Cerebellar nuclear complex (tissue), 1 donor: ENCODE measurements at places on chromosomes 11 and 22.

DNA sequence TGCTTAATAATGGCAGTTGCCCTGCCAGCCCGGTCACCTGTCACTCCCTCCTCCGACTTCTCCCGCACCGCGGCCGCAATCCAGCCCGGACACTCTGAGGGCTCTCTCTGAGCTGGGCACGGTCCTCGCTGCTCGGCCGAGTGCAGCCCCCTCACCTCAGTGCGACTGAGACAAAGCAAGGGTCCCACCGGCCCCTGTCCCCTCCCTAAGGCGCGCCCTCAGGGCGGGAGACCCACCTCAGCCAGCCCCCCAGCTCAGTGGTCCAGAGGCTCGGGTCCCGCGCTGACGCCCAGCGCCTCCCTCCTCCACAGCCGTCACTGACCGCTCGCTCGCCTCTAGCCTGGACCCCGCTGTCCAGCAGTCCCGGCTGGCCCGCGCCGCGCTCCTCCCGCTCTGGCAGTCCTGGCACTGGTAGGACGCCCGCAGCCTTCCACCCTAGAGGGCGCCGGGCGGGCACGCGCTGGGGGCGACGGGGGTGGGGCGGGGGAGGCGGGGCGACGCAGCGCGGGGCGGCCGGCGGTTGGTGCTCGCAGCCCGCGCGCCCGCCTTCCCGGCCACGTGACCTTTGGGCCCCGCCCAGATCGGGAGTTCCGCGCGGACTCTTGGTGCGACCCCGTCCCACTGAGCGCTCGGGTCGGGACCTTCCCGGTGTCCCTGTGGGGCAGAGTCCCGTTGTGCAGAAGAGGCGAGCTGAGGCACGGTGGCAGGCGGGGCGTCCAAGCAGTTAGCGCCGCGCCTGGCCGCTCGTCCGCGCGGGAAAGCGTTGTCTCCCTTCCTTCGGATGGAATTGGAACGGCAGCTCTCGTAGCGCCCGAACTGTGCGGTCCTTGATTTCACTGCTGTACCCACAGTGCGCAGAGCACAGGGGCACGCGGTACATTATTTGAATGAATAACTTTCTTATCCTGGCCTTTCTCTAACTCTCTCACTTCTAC is 7.8 kb upstream of the L3MBTL2 start:
- DNase-seq: peak; percentile 11

DNA sequence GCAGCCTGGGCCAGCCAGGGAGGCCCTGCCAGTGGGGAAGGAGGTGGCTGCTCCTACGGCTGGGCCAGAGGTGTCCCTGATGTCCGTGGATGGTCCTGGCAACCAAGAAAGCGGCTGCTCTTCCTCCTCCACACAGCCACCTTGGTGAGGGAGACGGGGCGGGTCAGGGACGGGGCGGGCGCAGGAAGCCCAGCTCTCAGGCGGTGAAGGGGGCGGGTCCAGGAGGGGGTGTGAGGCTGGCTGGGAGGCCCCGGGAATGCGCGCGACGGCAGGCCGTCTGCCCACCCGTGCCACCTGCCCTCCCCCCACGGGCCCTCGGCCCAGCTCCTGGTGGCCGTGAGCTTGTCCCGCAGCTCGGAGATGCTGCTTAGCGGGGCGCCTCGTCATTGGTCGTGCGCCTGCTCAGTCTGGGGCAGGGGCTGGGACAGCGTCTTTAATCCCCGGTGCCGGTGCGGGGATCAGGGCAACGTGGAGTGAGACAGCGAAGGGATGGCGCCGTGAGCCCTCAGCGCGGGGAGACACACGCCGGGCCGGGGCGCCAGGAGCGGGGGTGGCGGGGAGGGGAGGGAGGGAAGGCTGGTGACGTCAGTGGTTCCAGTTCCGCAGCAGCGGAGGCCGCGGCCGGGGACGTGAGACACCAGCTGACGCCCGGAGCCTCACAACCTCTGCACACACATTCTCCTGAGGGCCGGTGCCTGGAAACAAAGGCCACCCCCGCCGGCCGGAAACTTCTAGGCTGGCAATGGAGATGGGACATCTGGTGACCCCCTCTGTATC is 6.7 kb upstream of the BRSK2 start:
- DNase-seq: no peak

- no peak for DNase-seq
Measured at GRCh38 chr11:868394-868793, 25.7 kb downstream of the TSPAN4 start.

DNA sequence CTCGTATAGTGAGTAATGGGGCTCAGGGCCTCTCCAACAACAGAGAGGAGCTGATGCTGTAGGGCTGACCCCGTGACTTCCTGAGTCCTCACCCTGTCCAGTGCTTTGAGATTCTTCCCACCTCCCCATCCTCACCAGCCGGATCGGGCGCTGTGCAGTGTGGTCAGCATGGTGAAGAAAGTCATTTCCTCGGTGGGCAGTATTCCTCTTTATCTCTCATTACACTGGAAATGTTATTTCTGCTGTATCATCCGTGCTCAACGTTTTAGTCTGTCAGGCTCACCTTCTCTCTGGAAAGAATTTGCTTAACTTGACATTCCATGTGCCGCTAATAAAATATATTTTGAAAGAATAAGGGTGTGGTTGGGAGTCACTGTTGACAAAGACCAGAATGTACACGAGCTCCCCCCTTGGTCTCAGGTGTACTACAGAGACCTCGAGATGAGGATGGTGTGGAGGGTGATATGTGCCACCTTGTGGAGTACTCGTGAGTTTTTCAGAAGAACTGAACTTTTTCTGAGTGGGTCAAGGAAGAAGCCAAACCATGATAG is 25.7 kb upstream of the SCGB1A1 start:
- no peak for DNase-seq

GRCh38 chr11:89421718-89422117 is 69.5 kb downstream of the NOX4 start:
- DNase-seq: no peak

DNA sequence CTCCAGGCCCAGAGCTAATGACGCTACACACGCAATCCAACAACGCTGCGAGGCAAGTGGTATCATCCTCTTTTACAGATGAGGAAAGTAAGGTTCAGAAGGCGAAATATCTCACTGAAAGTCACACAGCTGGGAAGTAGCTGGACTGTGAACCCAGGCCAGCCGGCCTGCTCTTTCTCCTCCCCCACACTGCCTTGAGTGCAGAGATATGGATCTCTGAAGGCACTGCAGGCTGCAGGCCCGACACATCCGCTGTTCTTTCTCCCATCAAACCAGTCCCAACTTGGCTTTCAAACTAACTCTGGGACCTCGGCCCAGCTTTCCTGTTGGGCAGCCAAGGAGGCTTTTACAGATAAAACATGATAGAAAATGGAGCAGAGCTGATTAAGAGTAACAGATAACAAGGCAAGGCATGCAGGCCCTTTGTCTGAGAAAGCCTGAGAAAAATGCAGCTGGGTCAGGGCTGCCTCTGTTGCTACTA is 64.0 kb upstream of the PTPRJ start:
- DNase-seq: no peak

DNA sequence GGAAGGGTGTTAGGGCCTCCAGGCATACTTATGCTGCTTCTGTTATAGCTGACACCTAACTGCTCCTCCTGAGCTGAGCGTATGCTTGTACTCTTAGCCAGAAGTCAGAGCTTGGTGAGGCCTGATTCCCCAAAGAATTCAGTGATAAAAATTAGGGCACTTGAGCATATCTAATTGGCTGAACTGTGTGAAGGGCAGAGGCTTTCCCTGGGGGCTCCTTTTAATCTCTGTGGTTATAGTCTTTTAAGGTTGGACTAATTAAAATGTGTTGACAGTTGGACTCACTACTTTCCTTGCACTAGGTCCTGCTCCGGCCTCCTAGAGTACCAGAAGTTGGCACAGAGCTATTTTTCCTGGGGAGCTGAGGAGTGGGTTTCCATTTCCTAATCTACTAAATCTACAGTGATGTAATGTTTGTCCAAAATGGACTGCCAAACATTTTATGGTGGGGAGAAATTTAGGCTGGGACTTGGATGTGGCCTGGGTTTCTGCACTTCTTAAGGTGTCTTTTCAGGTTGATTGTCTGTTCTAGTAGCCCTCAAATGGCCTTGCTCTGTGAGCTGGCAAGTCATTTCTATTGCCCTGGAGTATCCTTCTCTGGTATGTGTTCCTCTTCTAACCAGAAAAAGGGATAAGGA is 18.4 kb downstream of the STIM1 start:
- DNase-seq: no peak

DNA sequence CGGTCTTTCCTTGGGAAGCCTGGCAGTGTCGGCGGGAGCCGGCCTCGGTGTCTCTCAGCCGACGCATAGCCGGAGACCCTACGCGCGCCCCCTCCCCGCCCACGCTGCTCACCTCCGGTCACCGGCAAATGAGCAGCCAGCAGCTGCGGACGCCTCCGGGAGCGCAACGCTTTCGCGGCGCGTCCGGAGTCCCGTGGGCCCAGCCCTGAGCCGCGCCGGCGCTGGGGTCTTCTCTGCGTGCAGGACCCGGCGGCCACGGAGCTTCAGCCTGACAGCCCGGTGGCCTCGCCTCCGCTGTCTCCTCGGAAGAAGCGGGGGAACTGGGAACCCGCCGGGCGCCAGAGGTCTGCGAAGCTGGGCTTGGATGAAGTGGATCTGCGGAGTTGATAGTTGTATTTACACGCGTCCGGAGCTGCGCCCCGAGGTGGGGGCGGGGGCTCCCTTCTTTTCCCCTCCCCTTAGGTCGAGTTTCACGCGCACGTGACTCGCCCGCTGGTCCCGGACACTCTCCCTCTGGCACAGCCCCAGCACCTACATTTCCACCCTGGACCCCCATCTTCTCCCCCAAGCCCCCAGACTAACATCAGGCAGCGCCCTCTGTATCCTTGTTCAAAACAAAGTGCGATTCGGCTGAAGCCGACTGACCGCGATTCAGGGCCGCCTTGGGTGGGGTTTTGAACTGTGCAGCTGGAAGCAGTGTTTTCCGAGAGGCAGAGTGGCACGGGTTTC is at the start of gene SLC43A1:
Gene SLC43A1 (minus strand): TSS at position 371 of the 729 bp plus-strand sequence. CDS start 1,591 bp downstream, outside the sequence.
- DNase-seq: no peak

- peak; percentile 21 for DNase-seq
Measured at GRCh38 chr11:31995525-31996094, 95.3 kb upstream of the RCN1 start.

DNA sequence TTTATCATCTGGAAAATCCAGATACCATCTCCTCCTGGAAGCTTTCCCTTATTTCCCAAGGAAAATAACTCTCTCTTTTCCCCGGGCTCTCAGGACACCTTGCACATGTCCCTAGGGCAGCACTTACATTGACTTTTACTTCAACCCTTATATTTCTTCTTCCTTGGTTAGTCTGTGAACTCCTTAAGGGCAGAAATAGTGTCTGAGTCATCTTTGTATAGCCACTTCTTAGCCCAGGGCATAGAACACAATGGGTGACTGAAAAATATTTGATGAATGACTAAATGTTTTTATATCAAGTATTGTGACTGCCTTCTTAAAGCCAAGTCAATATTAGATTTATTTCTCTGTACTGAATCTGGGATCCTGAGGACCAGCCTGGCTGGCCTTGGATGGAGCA is 45.4 kb upstream of the MYOD1 start:
- DNase-seq: no peak

DNA sequence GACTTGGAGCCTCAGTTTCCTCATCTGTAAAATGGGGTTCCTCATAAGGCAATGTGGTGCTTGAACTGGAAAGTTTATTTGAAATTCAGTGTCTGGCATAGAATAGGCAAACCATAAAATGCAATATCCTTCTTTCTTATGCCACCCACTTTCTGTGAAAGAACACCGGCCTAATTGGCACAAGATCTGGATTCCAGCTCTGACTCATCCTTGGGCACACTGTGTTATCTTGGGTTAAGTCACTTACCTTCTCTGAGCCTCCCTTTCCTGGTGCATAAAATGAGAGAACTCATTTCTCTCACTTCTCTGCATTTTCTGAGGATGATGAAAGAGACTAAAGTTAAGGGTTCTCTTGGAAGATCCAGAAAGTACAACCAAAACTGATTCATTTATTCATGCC is 5.1 kb downstream of the INSC start:
- DNase-seq: no peak

DNA sequence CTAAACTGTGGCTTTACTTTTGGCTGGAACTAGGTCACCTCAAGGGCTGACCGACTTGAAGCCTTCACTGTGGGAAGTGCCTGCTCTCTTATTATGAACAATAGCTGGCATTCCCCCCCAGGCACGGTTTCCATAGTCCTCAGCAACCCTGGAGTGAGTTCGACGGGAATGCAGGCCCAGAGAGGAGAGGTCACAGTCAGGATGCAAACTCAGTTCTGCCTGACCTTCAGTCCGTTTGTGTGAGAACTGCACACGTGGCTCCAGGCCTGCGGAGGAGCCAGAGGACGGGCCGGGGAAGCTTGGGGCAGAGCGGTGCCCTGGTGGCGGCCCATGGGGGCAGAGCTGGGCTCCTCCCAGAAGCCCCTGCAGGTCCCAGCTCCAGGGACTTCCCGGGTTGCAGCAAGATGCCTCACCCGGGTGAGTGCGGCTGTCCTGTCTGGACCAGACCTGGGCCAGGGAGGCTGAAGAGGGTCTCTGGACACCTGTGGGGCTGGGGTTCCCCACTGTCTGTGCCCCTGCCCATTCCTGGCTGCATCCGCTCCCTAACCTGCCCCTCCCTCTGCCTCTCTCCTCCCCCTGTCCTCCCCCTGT is 17.2 kb downstream of the SLC25A18 start:
- no peak for DNase-seq

GRCh38 chr11:7936615-7937014 is 4.9 kb downstream of the OR10A3 start:
- DNase-seq: no peak

GRCh38 chr11:126311401-126312291 is 7.8 kb downstream of the DCPS start:
- DNase-seq: no peak

- no peak for DNase-seq
Measured at GRCh38 chr11:69089258-69089657, 40.5 kb downstream of the TPCN2 start.
